ENCODE measurements at places on chromosomes 16 and 17.
A peak's percentile ranks its signal among the peaks of the same experiment; 100 is the strongest.

GRCh38 chr17:46181940-46182339 lies 11.3 kb downstream of the KANSL1 start:
- no peak for DNase-seq

- DNase-seq, result no peak
Observed at GRCh38 chr16:18018376-18018775, 318.2 kb downstream of the NPIPA8 start.

GRCh38 chr17:67574658-67575293 lies 143.0 kb upstream of the NOL11 start:
- DNase-seq, result no peak

DNA sequence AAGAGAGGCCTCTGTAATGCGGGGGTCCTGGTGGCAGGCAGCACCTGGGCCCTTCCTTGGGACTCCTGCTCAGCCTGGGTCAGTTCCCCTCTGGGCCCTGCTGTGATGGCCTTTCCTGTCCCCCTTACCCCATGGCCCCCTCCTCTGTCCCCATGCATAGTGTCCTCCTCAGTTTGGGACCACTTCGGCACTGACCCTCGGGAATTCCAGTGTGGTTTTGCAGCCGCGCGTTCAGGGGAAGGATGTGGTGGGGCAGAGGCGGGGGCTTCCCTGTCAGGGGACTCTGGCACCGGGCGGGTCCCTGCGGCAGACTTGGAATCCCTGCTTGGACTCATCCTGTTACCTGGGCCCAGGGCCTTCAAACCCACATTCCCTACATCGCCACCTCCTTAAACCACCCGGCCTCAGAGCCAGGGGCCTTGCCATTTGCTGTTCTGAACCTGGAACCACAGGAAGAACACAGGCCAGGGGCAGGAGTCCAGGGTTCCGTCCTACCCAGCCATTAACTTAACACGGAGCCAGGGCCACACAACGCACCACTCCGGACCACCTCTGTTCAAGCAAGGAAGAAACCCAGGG lies 31.4 kb upstream of the EIF1 start:
- no peak for DNase-seq

GRCh38 chr16:59385959-59386358 lies 651.8 kb upstream of the GOT2 start:
- peak; percentile 91 for DNase-seq

- peak; percentile 26 for DNase-seq
Observed at GRCh38 chr17:57645950-57646665, 99.0 kb downstream of the CCDC182 start.

- DNase-seq, result no peak
Observed at GRCh38 chr17:51064061-51064735, 56.5 kb downstream of the SPAG9 start.

GRCh38 chr17:13474073-13474800 lies 127.5 kb downstream of the HS3ST3A1 start:
- DNase-seq, result peak; percentile 80

DNA sequence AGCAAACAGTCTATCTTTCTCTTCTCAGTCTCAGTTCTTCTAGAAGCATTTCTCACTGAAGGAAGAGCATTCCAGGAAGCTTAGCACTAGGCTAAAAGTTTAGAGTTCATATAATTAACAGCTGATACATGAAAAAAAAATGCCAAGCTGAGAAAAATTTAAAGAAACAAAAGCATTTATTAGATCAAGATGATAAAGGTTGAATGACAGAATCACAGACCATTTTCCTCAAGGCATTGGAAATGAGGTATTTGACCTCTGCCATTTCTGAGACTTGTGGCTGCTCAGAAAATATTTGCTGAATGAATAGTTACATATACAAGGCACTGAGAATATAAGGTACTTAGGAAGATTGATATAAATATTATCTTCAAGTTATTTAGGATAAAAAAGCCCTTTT lies 901.6 kb upstream of the GOT2 start:
- peak; percentile 90 for DNase-seq

DNA sequence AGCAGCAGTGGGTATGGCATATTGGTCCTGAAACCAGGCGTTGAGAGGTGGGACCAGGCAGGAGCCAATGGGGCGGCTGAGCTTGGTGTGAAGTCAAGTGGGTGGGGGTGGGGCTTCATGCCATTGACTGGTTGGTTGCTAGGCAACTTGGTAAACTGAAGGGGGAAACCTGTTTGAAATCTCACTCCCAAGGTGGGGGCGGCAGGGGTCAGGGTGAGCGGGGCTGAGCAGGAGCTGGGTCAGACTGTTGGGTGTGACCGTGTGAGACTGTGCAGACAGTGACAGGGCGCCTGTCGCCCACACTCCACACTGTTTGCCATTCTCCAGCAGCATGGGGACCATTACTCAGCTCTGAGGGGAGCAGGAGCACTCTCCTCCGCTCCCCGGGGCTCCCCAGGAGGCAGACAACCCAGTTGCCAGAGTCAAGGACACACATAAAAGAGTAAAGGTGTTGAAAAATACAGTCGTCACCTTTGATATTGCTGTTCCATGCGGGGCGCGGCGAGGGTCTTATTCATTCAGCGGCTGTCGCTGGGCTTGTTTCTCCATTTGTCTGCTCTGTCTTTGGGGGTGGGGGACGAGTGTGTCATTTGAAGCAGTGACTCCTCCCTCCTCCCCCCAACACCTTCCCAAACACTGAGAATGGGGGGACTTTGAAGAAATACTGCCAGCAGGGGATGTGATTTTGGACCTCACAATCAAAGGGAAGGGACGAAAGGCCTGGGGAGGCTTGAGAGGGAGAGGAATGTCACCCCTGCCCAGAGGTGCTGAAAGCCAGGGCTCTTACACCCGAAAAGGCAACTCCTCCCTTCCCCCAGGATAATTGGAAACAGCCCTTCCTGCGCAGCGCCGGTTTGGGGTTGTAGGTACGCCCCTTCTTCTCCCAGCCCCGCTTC lies 1.2 kb upstream of the EFNB3 start:
- peak; percentile 73 for DNase-seq

DNA sequence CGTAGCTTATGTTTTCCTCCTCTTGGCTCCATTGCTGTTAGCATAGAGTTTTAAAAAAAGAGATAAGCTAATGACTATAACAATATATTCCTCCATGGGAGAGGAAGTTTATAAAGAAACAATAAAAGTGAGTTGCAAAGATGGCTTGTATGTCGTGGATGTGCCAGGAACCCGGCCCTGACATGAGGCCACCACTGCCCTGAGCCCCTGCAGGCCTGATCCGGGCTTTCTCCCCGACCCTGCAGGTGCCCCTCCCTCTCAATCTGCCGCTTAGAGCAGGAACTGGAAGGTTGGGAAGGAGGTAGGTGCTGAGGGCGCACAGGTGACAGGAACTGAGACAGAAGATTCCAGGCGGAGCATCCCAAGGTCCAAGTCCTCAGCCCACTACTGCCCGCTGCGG lies 11.7 kb downstream of the PAM16 start:
- DNase-seq, result no peak

DNA sequence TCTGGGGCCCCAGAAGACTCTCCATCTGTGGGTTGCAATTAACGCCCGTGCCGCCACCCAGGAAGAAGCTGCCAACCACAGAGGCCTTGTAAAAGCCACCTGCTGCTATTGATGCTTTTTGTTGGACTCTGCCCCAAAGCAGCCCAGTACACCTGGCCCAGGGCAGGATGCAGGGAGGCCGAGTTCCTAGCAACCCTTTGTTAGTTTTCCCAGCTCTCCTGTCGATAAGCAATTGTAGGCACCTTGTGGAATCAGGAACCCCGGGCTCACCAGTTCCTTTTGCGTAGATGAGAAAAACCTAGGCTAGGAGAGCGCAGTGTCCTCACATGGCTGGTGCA lies 103.3 kb downstream of the ABCC6 start:
- DNase-seq, result no peak

GRCh38 chr16:75529959-75530358 lies 5.9 kb downstream of the CHST5 start:
- no peak for DNase-seq

DNA sequence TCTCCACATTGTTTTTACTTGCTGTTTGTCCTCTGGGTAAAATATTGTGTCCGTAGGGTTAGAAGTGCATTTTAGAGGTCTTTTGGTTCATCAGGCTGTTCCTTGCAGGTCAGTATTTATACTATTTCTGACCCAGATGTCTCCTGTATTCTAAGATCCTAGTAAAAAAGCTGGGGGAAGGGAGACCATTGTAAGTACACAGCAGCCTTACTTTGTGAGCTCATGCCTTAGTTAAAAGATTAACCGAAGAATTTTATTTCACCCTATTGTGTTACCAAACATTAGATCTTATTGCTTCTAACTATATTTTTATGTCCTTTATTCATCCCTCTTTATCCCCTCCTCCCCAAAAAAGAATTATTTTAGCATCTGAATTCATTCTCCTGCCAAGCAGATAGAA lies 444.1 kb upstream of the RBFOX1 start:
- no peak for DNase-seq

DNA sequence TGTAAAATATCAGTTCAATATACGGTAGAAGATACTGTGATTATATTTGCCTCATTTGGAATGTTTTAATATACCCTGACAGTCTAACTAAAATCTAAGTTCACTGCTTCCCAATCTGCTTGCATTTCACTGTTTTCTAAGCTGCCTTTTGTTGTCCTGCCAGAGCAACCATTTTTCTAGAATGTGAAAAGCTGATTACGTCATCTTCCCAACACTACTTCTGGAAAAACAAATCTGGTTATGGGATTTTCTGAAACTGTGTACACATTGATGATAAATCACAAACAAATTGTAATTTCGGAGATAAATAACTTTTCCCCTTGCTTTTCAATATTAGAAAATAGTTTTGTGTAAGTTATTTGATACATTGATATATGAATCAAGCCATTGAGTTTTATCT lies 1529.0 kb downstream of the CDH11 start:
- no peak for DNase-seq

DNA sequence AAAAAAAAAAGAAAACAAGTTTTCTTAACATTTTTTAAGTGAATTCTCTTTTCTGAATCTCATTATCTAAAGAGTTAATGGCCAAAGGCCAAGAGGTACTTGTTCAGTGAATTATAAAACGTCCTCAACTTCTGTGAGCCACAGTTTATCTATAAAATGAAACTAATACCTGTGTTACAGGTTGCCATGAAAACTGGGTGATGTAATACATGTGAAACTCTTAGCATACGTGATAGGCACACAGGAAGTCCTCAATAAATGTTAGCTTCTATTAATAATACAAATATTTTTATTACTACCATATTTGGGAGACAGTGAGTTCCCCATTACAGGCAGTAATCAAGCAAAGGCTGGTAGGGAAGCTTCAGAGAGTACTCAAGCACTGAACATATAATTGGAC lies 13.5 kb upstream of the INPP5K start:
- peak; percentile 15 for DNase-seq
